ENCODE measurements at places on chromosomes 6 and 20.

DNA sequence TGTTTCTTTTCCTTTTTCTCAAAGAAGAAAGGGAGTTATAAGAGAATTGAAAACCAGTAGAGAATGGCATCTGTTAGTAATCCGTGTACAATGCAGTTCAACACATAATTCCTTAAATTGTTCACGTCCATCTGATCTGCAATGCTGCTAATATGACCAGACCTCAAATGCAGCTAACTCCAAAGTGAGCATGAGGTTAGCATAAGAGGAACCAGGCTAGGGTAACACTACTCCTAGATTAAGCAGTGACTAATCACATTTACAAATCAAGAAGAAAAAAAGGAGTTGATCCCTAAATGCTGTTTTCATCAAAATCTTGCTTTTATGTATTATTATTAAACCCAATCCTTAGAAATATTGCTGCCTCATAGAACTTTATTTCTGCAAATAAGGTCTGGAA lies 432.7 kb upstream of the ARID1B start:
- no peak overlapping the region for H3K27ac ChIP-seq
- no peaks in the 10 kb centered on the region for H3K36me3 ChIP-seq
- H3K4me1 ChIP-seq: peaks cover 2% of the 10 kb centered on the region
- no peak for DNase-seq
- peaks cover 7% of the 10 kb centered on the region for H3K27me3 ChIP-seq

DNA sequence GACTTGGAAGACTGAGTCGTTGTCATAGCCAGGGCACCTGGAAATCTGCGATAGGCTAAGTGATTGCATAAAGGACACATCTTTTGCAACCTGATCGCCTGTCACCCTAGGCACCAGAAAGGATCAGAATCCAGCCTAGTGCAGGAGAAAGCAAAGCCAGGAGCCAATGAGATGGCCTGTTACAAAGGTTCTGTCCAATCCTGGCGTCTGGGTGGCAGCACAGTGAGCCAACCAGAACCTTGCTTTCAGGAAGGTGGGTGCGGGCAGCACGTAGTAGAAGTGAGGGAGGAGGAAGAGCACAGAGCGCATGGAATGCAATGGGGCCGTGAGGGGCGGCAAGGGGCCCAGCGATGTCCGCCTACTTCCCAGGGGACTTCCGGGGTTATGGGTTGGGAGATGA lies 120.4 kb upstream of the GGTLC1 start:
- H3K27me3 ChIP-seq: no peaks in the 10 kb centered on the region
- DNase-seq: no peak
- H3K4me1 ChIP-seq: no peaks in the 10 kb centered on the region
- H3K4me3 ChIP-seq: no peak overlapping the region
- no peak overlapping the region for H3K27ac ChIP-seq

- no peak overlapping the region for H3K4me3 ChIP-seq
- no peak overlapping the region for H3K27ac ChIP-seq
- no peaks in the 10 kb centered on the region for H3K4me1 ChIP-seq
- peaks cover 1% of the 10 kb centered on the region for H3K27me3 ChIP-seq
- no peaks in the 10 kb centered on the region for H3K36me3 ChIP-seq
- no peak for DNase-seq
Measured at GRCh38 chr6:70409216-70409615, 4.1 kb upstream of the FAM135A start.

DNA sequence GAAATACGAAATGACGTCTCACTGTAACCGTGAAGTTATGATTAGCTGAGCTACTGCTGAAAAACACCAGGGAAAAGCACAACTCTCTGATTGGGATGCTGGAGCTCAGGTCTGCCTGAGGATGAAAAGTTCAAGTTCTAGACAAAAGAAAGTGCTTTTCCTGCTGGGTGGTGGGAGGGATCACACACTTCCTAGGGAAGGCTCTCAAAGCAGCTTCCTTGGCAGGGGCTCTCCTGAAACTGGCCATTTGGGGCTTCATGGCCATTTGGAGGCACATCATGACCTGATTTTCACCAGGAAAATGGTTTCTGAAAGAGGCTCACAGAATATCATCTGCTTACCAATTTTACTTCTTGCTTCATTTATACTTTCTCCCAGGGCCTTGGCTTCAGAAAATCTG lies 97.1 kb upstream of the KCNK16 start:
- no peak overlapping the region for H3K4me3 ChIP-seq
- no peaks in the 10 kb centered on the region for H3K36me3 ChIP-seq
- no peak for DNase-seq

- no peaks in the 10 kb centered on the region for H3K4me1 ChIP-seq
- no peak for DNase-seq
- peaks cover 4% of the 10 kb centered on the region for H3K27me3 ChIP-seq
- no peaks in the 10 kb centered on the region for H3K36me3 ChIP-seq
- H3K4me3 ChIP-seq: no peak overlapping the region
Measured at GRCh38 chr6:82525775-82526495, 162.3 kb downstream of the TPBG start.

DNA sequence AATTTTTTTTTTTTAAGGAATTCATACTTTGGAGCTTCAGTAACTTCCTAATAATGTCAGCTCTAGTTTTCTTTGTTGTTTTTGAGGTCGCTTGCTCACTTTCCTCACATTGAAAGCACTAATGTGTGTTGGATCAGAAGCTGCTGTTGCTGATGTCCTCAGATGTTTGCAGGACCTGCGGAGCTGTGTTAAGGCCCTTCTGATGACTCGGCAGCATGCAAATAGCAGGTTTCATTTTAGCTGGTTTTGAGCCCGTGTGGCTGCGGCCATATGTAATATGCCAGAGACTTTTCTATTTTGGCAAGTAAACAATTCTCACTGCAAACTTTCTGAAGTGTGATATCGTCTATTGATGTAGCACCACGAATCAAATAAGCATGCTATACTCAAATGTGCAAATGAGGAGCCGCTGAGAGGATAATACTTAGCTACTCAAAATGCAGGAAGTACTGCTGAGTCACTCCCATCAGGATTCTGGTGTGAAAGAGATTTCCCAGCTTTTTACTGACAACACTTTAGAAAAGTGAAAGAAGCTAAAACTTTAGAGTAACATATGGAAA lies 187.8 kb downstream of the SASH1 start:
- peak overlapping the region; percentile 80 for H3K27ac ChIP-seq
- H3K4me1 ChIP-seq: peaks cover 30% of the 10 kb centered on the region
- peak; percentile 98 for DNase-seq
- H3K4me3 ChIP-seq: peak overlapping the region; percentile 46

DNA sequence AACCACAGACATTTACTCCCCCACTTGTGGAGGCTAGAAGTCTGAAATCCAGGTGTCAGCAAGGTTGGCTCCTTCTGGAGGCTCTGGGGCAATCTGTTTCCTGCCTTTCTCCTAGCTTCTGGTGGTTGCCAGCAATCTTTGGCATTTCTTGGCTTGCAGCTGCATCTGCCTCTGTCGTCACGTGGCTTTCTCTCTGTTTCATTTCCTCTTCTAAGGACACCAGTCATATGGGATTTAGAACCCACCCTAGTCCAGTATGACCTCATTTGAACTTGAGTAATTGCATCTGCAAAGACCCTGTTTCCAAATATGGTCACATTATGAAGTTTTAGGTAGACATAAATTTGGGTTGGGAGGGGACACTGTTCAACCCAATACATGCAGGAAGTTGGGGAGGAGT lies 56.2 kb upstream of the EPB41L1 start:
- no peaks in the 10 kb centered on the region for H3K36me3 ChIP-seq
- H3K4me3 ChIP-seq: no peak overlapping the region
- DNase-seq: peak; percentile 40
- peaks cover 30% of the 10 kb centered on the region for H3K27me3 ChIP-seq
- peaks cover 3% of the 10 kb centered on the region for H3K4me1 ChIP-seq
- H3K27ac ChIP-seq: no peak overlapping the region

DNA sequence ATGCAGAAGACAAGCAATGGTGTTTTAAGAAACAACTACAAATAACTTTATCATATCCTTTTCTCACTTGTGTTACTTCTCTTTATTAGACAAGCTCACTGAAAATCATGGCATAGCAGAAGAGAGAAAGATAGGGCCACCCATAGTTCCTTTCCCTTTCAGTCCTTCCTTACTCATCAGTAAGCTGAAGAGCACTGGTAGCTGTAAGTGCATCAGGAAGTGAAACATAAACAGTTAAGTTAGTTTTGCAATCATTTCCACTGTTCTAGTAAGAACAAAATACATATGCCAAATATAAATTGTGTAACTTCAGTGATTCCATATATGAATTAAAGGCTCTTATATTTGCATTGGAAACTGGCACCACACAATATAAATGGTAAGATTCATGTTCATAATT lies 220.1 kb downstream of the HACE1 start:
- H3K4me3 ChIP-seq: no peak overlapping the region
- no peaks in the 10 kb centered on the region for H3K27me3 ChIP-seq
- H3K4me1 ChIP-seq: no peaks in the 10 kb centered on the region
- H3K27ac ChIP-seq: no peak overlapping the region
- DNase-seq: peak; percentile 43

DNA sequence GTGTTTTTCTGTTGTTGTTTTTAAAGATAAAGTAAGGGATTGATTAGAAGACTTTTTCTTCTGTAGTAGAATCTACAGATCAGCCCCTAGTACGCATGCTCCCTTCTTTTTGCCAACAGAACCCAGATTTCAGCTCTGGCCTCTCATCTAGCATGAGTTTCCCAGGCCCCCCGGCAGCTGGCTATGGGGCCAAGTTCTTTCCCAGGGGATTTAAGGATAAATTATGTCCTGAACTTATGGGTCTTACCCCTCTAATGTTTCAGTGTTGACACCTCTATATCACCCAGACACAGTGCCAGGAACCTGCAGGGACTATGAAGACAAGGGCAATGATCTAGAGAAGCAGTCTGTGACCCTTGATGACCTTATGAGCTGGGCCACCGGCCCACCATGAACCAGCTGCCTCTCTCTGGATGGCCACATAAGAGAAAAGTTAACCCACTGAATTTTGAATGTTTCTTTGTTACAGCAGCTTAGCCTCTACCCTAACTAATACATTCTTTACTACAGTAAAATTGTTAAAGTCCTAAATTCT lies 150.5 kb downstream of the UNC5CL start:
- H3K27ac ChIP-seq: no peak overlapping the region
- peaks cover 52% of the 10 kb centered on the region for H3K27me3 ChIP-seq
- H3K4me1 ChIP-seq: no peaks in the 10 kb centered on the region

DNA sequence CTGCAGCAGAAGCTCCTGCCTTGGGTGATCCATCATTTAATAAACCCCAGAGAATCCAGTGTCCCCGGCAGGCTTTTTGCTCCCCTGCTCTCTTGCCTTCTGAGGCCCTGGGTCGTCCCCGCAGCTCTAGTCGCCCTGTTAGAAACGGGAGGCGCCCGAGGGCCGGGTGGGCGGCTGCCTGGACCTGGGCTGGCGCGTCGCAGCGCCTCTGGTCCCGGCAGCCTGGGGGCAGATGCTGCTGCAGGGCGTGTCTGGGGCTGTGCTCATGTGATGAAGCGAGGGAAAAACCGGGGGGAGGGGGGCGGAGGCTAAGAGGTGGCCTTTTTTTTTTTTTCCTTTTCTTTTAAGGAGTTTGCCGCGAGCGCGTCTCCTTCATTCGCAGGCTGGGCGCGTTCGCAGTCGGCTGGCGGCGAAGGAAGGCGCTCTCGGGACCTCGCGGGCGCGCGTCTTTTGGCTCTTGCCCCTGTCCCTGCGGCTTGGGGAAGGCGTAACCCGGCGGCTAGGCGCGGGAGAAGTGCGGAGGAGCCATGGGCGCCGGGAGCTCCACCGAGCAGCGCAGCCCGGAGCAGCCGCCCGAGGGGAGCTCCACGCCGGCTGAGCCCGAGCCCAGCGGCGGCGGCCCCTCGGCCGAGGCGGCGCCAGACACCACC lies 394 bp downstream of the AKAP12 start:
- H3K36me3 ChIP-seq: 0 out of 2 replicates have a peak, but pooled peaks cover 2% of the 10 kb centered on the region
- H3K27ac ChIP-seq: peak overlapping the region; percentile 68
- peaks cover 3% of the 10 kb centered on the region for H3K27me3 ChIP-seq
- peak overlapping the region; percentile 69 for H3K4me3 ChIP-seq
- DNase-seq: peak; percentile 64

Data from IMR-90 (cell line).